ENCODE measurements at places on chromosomes 5 and 9.
A peak's percentile ranks its signal among the peaks of the same experiment; 100 is the strongest.

DNA sequence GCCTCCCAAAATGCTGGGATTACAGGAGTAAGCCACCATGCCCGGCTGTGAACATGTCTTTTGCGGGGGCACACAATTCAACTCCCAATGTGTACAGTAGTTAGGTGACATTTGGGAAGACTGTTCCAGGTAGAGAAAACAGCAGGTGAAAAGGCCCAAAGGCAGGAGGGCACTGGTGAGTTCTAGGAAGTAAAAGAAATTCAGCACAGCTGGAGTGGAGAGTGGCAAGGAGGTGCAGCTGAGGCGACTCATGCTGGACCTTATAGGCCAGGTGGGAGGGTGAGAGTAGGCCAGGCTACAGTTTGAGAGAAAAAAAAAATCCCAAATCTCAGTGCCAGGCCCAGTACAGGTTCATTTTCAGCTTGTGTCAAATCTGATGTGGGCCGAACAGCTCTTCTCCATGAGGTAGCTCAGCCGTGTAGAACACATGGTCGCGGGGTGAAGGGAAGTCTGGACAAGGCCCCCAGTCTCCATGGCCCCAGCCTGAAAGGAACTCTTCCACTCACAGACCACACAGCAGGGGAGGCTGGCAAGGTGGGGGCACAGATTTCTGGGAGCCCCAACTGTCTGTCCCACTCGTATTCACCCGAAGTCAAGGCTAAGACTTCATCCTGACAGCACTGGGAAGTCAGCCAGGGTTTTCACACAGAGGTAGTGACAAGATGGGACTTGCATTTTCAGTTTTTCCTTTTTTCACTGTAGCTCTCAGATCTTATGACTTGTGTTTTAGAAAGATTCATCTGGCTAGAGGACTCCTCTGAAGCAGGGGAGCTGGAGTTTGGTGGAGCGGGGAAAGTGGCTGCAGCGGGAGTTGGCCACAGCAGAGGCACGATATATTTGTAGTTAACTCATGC is 4.5 kb upstream of the HNRNPAB start:
- no peak for DNase-seq

GRCh38 chr5:132225165-132226032 is 2.3 kb downstream of the P4HA2 start:
- DNase-seq, result peak; percentile 74

DNA sequence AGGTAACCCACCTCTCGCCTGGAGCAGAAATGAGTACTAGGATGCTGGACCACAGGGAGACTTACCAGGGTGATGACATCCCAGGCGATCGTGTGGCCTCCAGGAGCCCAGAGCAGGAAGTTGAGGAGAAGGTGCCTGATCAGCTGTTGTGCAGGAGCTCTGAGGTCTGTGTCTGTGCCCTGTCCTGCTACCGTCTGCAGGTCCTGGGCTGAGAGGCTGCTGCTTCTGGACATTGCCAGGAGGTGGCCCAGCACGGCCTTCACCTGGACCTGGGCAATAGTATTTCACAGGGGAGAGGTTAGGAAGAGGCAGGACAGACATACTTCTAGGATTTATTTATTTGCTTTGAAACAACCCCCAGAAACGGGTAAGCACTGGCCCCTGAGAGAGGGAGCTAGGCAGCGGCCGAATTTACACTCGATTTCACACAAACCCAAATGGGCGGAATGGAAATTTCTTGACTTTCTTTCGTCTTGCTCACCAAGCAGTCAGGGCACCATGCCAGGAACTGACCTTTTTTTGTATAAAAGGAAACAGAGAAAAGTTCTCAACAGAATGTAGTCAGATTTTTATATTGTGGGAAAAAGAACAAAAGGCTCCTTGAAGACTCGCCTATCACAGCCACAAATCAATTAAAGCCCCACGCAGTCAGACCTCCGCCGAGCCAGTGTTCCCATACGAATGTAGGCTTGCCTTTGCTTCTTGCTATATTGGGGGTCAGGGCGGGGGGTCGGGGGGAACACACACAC is 210.3 kb downstream of the FANCC start:
- DNase-seq, result no peak

DNA sequence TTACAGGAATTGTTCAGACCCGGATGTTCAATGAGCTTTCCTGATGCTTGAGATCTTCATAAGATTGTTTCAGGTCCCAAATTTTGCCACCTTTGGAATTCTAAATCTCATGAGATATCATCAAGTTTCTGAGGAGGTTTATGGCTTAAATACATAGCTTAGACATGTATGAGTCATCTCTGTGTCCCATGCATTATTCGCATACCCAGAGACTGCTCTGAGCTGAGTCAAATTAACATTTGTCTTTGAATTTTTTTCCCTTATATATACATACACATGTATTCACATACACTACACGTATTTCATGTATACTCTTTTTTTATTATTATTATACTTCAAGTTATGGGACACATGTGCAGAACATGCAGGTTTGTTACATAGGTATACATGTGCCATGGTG is 744.6 kb downstream of the BRINP1 start:
- DNase-seq, result no peak

DNA sequence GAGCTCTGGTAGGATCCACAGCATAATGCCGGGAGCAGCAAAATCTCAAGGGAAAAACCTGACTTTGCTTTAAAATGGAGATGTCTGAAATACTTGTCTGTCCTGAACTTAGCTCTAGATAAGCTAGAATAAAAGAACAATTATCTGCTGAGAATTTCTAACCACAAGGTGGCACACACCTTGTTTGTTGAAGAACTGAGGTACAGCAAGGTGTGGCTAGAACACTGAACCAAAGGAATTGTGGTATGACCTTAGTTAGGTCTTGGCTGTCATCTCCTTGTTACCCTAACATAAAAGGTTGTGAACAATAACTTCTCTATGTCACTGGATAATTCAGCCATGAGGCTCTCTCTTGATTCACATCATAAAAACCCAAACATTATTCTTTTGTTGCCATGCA is 72.3 kb upstream of the ANXA1 start:
- DNase-seq, result no peak

DNA sequence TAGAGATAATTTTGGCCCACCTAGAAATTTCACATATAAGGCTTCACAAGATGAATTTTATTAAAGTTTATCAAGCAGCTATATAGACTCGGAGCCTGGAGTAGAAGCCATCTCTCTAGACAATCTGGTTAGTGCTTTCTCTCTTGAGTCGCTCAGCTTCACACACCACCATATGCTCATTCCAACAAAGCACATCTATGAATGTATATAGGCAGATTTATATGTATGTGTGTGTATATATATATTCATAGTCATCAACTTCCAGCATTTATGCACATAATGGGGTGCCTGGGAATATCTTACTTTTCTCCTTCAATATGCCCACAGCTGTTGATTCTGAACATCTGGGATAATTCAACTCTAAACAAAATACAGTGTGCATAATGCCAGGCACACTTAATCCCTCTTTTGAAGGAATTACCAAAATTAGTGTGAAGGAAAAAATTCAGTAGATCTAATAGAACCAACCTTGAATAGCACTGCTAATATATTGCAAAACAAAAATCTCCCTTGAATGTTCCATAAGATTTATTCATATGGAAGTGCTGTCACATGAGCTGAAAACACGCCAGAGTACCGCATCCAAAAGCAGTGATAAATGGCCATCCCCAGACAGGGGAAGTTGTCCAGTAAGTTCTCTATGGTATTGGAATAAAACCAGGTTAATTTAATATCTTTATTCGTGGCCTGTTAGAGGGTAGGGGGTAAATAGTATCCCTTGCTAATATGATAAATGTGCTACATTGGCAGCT is 56.0 kb upstream of the MOCS2 start:
- DNase-seq, result no peak

DNA sequence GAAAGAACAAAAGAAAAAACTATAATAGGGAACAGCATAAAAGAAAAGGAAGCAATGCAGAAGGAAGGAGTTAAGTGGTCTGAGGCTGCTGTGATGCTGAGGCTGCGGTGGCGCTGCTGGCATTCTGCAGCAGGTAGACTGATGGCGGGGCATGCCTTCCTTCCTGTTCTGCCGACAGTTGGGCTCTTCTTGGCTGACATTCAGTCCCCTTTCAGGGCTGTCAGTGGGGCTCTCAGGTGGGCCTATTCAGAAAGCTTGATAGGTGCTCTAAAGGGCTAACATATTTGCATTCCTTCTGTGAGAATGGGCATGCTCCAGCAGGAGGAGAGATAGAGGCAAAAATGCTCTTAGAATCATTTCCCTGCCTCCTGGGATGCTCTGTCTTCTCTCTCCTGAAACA is 5.1 kb upstream of the CLINT1 start:
- no peak for DNase-seq

- DNase-seq, result no peak
Measured at GRCh38 chr9:126613651-126614050, at the start of gene LMX1B. Gene LMX1B, plus strand, starts transcription at chr9:126613928. Its CDS starts 522 bp downstream, at chr9:126614450.

GRCh38 chr9:98083566-98084183 is 27.1 kb downstream of the NANS start:
- no peak for DNase-seq

DNA sequence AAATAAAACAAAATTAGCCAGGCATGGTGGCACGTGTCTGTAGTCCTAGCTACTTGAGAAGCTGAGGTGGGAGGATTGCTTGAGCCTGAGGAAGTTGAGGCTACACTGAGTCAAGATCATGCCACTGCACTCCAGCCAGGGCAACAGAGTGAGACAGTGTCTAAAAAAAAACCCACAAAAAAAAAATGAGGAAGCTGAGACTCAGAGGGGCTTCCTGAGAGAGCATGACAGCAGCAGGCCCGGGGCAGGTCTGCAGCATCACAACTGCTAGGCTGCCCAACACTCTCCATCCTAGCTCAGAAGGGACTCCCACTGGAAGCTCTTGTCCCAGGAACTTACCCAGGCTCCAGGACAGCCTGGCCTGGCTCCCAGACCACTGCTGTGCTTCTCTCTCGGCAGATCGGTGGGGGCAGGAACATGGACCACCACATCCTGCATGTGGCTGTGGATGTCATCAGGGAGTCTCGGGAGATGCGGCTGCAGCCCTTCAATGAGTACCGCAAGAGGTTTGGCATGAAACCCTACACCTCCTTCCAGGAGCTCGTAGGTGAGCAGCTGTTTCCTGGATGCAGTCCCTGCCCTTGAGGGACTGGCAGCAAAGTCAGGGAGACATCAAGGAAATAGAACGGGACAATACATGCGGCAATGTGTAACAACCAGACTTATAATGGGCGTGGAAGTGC is 19.1 kb downstream of the PTGS1 start:
- no peak for DNase-seq

DNA sequence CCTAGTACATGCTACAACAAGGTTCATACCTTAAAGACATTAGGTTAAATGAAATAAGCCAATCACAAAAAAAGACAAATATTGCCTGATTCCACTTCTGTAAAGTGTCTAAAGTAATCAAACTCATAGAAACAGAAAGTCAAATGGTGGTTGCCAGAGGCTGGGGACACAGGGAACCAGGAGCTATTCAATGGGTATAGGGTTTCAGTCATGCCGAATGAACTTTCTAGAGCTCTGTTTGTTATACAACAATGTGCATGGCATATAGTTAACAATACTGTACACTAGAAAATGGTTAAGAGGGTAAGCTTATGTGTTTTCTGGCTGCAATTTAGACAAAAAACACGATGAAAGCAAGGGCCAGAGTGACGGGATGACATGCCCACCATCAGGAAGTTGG is 70.8 kb upstream of the EGFLAM start:
- DNase-seq, result no peak

GRCh38 chr9:77854916-77855311 is 176.7 kb downstream of the GNAQ start:
- DNase-seq, result no peak

DNA sequence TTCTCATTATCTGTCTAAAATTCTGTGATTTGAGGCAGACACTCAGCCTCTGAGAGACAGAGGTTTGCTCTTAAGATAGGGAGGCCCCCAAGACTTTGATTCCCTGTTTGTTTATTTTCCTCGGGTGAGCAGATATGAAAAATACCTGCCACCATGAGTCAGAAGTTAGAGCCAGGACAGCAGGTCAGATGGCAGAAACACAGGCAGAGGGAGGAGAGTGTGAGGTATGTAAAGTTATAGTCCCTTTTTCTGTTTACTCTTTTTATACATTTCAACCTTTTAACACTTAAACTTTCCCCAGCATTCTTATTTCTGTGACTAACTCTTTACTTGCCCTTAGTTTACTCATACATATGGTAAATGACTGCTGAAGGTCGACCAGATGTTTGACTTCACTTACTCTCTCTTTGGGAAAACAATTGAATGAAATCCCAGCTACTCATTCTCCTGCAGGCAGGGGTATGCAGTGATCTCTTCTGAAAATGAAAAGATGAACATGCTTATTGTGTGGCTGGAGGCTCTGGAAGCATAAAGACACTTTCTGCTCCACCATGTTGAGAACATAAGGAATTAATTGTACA is 383.8 kb downstream of the NTRK2 start:
- DNase-seq, result no peak

- DNase-seq, result no peak
Measured at GRCh38 chr5:68479524-68479923, 264.0 kb downstream of the PIK3R1 start.

- DNase-seq, result no peak
Measured at GRCh38 chr9:97751531-97751930, 54.4 kb upstream of the XPA start.

- no peak for DNase-seq
Measured at GRCh38 chr9:130233587-130233945, 32.0 kb upstream of the HMCN2 start.

GRCh38 chr9:71025201-71025600 is 96.2 kb downstream of the TRPM3 start:
- no peak for DNase-seq

DNA sequence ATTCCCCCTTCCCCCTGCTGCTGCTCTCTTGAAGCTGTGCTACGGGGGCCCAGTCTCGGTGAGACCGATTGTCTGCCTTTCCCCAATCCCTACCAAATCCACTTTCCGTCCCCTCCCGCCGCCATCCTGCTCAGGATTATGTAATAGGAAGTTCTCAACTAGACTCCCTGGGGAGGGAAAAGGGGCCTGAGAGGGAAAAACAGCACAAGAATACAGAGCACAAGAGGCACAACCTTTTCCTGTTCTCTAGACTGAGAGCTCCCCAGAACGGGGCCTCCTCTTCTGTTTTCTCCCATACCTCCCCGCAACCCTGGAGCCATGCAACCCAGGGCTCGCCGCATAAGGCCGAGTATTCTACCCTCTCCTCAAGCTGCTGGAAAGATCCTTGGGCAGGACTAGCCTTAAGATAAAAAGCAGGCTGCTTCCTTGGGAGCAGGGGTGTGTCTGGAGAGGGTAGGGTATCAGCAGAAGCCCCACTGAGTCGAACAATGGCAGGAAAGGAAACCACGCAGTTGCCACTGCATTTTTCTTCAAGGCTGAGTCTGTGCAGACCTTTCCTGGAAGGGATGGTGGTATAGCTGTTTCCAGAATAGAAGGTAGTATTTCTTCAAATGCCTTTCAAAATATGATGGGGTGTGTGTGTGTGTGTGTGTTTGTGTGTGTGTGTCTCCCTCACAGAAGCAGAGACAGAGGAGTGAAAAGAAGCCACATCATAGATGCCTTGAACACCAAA is 12.9 kb downstream of the MYORG start:
- no peak for DNase-seq

- DNase-seq, result no peak
Measured at GRCh38 chr5:60743511-60744314, 43.7 kb upstream of the DEPDC1B start.

- DNase-seq, result peak; percentile 4
Measured at GRCh38 chr9:135247227-135247930, 159.9 kb downstream of the OLFM1 start.
